ENCODE measurements at places on chromosomes 1 and 21.
A peak's percentile ranks its signal among the peaks of the same experiment; 100 is the strongest.

- no peak for DNase-seq
These were observed 114.3 kb upstream of the ETV3 start for GRCh38 chr1:157252473-157252872.

DNA sequence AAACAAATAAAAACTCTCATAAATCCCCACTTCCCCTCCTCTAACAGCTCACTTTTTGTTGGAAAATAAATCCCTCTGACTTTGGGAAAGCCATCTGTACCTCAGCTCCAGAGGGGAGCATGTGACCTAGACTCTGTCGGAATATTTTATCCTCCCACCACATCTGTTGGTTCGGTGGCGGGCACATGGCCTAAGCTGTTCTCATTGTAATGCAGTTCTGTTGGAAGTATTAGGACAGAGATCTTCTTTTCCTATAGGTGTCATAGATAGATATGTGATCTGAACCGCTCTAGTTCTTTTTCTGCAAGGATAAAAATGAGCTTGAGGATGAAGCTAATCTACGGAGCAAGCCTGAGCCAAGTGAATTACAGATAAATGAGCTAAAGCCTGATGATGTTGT is 50.5 kb upstream of the EPS8L3 start:
- DNase-seq: no peak

GRCh38 chr1:228000836-228001563 is 5.8 kb upstream of the WNT3A start:
- no peak for DNase-seq

GRCh38 chr1:87588495-87588894 is 259.8 kb downstream of the LMO4 start:
- DNase-seq: no peak

- DNase-seq: no peak
These were observed 54.7 kb downstream of the STUM start for GRCh38 chr1:226603022-226603857.

GRCh38 chr1:245255783-245256182 is 101.0 kb downstream of the KIF26B start:
- no peak for DNase-seq

DNA sequence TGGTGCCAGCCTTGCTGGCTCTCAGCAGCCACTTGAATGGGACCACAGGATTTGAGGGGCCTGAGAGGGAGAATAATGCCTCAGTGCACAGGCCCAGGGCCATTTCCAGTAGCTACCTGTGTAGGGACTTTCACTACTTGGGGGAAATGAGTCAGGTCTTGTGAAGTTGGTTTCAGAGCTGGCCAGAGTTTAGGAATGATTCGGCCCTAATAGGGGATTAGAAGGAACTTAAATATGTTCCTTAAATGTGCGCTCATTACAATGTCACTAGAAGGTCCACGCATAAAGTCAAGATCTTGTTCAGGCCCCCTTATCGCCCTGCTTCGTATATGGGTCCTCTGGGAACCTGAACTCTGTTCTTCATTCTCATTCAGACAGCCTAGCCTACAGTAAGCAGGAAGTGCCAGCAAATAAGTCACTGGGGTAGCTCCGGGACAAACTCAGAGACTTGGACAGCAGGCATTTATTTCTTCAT is 5.6 kb upstream of the AKR1A1 start:
- DNase-seq: no peak

DNA sequence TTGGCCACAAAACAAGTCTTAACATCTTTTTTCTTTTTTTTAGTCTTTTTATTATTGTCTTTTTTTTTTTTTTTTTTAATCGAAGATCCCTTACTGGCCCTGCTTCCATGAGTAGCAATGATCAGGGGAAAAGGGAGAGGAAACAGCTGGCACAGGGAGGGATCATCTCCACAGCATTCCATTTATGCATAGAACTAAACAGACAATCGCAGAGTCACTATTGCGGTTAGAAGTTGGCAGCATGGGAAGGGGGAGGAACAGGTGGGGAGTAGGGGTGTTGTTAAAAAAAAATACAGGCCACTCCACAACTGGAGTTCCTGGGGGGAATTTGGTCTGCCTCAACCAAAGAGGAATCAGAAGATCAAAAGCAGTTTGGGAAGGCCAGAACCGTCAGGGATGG is 55.4 kb downstream of the C1orf185 start:
- no peak for DNase-seq

DNA sequence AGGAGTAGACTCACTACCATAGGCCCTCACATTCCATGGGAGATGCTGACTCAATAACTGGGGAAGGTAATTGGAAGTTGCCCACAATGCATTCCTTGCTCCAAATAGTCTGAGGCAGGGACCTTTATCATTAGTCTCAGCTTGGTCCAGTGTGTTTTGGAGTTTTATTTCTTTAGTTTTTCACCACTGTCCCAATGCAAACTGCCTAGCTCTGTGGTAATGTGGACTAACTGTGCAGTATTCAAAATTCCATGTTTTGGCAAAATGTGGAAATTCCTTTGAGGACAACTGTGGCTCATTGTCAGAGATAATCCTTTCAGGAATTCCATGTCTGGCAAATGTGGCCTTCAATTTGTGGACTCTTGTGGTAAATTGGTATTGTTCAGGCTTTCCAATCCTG is 78.1 kb upstream of the PAPPA2 start:
- DNase-seq: no peak

- peak; percentile 70 for DNase-seq
These were observed 8.9 kb downstream of the TAGLN2 start for GRCh38 chr1:159916242-159917051.

DNA sequence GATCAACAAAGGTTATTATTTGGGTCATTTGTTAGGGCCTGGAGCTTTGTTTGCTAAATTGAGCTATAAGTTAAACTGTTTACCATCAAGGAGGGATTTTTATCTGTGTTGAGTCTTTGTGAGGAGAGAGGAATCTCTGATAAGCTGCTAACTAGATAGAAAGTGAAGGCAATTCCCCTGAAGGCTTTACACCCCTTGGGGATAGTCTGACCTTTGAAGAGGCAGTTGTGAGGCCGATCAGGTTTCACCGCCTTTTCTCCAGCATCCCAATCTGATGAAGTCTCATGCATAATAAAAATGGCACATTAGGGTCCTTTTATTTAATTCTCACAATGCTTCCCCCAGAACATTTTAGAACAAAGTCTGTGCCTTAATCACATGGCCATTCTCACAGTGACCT is 21.8 kb downstream of the C1orf21 start:
- DNase-seq: no peak

DNA sequence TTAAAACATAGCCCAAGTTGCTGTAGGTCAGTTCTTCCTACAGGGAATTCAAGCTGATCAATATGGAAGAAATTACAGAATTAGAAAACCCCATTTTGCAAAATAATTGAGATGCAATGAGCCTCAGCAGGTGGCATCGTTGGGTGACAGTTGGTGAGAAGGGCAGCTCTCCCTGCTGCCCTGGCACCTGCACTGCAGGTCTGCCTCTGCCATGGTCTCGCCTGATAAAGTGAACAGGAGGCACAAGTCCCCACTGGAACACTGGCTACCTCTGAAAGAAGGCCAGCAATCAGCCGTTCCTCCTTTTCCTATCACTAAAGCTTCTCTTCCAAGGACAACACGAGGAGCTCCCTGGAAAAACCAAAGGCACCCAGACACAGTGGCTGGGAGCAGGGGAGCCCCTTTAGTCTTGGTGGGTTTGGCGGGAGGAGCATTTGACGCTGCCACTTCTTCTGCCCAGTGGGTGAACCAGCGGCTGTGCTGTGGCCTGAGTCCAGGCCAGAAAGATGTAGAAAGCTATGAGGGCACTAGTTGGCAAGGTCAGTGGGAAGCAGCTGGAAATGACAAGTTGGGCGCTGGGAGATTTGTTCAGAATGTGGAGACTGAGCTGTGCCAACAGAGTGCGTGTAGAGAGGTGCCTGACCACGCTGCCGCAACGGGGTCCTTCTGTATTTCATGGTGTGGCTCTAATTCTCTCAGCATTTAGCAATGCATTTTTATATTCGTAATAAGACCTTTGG is 93.1 kb downstream of the RIPK4 start:
- DNase-seq: no peak

- peak; percentile 70 for DNase-seq
These were observed 47.7 kb downstream of the ETS2 start for GRCh38 chr21:38853421-38853919.

DNA sequence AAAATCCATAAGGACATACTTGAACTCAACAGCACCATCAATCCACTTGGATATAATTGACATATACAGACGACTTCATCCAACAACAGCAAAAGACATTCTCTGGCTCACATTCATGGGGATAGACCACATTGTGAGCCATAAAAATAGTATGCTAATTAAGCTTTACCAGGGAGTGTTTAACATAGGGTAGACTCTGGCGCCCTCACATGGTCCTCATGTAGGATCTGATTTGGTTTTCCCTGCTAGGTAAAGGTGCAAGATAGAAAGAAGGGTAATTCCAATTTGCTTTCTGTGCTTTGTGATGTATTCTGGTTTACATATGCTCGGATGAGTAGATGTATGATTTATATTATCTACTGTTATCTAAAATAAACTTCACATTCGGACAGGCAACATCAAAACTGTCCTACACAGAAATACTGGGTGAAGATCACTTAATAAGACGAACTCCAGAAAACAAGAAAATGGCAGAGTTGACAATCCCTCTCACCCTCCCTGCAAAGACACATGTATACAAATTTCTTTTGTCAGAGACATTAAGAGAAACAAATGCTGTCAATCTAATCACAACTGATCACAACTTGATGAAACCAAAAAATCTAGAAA is 27.7 kb downstream of the CR1L start:
- no peak for DNase-seq

GRCh38 chr1:116087628-116088027 is 23.6 kb upstream of the MAB21L3 start:
- DNase-seq: no peak

DNA sequence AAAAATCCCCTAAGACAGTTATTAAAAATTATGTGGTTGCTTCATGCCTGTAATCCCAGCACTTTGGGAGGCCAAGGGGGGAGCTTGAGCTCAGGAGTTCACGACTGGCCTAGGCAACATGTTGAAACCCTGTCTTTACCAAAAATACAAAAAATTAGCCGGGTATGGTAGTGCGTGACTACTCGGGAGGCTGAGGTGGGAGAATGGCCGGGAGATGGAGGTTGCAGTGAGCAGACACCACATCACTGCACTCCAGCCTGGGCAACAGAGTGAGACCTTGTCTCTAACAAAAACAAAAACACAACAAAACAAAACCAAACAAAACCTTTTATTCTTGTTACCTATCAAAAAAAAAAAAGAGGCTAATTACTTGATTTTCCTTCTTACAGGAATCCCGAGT is 2.1 kb downstream of the ELK4 start:
- DNase-seq: no peak

- DNase-seq: no peak
These were observed 10.4 kb downstream of the LAMB3 start for GRCh38 chr1:209641832-209642172.

DNA sequence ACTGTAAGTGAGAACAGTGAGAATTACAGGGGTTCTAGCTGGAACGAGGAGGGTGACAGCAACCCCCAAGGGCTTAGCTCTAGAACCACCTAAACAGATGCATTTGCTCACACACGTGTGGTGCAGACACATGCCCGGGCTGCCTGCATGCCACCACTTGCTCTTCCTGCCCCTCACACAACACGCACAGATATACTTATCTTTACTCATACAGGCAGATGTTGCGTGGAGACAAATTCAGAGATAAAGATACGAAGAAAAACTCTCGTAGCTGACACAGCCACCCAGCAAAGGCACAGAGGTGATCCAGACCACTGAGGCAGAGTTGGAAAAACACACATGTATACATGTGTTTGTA is 13.5 kb downstream of the VANGL1 start:
- no peak for DNase-seq

- DNase-seq: no peak
These were observed 5.9 kb upstream of the CDC20 start for GRCh38 chr1:43352881-43353280.

DNA sequence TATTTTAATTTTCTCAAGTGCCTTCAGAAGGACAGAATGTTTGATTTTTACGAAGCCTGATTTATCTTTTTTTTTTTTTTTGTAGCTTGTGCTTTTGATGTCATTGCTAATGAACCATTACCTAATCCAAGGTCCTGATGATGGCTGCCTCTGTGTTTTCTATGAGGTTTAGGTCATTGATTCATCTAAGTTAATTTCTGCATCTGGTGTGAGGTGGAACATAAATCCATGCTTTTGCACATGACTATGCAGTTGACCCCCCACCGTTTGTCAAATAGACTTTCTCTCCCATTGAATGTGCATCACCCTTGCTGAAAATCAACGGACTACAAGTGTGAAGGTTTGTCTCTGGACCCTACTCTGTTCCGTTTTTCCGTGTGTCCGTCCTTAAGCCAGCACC is 50.5 kb downstream of the COL6A1 start:
- no peak for DNase-seq

GRCh38 chr1:149884433-149885338 is 14.7 kb upstream of the BOLA1 start:
- no peak for DNase-seq

DNA sequence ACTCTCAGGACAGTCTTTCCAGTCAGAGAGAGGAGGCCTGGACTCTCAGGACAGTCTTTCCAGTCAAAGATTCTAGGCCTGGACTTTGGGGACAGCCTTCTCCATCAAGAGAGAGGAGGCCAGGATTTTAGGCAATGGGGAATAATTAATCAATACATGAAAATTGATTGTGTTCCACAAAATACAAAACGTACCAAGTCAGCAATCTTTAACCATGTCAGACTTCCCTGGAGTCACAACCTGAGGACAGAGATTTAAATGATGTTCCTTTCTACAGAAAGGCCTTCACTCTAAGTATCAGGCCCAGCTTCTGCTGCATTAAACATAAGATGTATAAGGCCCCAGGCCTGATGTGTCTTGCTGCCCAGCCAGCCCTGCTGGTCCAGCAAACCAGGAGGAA is 27.0 kb upstream of the GPR157 start:
- no peak for DNase-seq

DNA sequence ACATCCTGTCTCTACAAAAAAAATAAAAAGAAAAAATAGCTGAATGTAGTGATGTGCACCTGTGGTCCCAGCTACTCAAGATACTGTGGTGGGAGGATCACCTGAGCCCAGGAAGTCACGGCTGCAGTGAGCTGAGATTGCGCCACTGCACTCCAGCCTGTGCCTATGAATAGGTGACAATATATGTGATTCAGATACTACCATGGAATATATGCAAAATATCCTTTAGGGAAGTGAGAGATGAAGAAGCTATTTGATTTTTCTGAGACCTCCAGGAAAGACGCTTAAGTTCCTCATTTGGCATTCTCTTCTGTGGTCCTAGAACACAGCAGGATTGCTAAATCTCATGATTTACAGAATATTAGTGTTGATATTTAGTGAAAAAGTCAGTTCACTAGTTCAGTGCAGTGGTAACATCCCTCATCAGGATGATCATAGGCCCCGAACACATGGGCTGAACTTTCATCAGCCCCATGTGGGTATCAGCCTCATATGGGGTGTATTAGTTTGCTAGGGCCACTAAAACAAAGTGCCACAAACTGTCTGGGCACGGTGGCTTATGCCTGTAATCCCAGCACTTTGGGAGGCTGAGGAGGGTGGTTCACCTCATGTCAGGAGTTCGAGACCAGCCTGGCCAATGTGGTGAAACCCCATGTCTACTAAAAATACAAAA is 6.0 kb upstream of the VASH2 start:
- no peak for DNase-seq

All from T1000 (cell line).